PC-9 (cell line): ENCODE measurements at places on chromosomes 6 and 20. TPM values are rescaled to one million over a fixed set of nuclear protein-coding genes. Genes with fewer than 3 reads are reported as not detected.
A peak's percentile ranks its signal among the peaks of the same experiment; 100 is the strongest.

The F13A1 gene
- not detected in 2 replicates for total RNA-seq

- no peak overlapping the region for H3K27ac ChIP-seq
- no peak for DNase-seq
- no peaks in the 10 kb centered on the region for H3K27me3 ChIP-seq
- no peaks in the 10 kb centered on the region for H3K36me3 ChIP-seq
- no peak overlapping the region for H3K4me3 ChIP-seq
These were observed 22.0 kb downstream of the ZNF341 start for GRCh38 chr20:33753763-33754162.

- no peaks in the 10 kb centered on the region for H3K27me3 ChIP-seq
- no peak overlapping the region for H3K27ac ChIP-seq
- no peak overlapping the region for H3K4me3 ChIP-seq
These were observed 87.3 kb upstream of the NHSL1 start for GRCh38 chr6:138586638-138587037.

GRCh38 chr6:113383701-113384100, 473.4 kb upstream of the MARCKS start:
- no peaks in the 10 kb centered on the region for H3K4me1 ChIP-seq
- no peak overlapping the region for H3K27ac ChIP-seq
- H3K36me3 ChIP-seq: no peaks in the 10 kb centered on the region
- no peak for DNase-seq

The RWDD2A gene
- total RNA-seq: 1.8 and 2.1 TPM in 2 replicates

The MEI4 gene
- total RNA-seq: not detected in 2 replicates

The SMLR1 gene
- not detected in 2 replicates for total RNA-seq

DNA sequence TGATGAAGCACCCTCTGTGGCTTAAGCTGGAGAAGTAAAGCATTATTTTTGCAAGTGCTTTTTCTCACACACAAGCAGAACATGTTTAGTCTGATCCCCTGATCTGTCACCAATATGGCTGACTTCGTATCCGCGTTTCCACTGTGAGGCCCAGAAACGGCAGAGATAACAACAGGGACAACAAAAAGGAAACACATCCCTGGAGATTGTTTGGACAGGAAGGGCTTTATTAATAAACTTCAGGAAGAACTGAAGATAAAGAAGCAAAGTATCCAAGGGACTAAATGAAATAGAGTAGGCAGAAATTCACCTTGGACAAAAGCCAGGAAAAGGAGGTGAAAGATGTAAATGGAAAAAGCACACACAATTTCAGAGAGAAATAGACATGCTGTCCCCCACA, 49.2 kb downstream of the RARS2 start:
- no peak overlapping the region for H3K4me3 ChIP-seq
- no peak overlapping the region for H3K27ac ChIP-seq
- no peak for DNase-seq
- H3K27me3 ChIP-seq: no peaks in the 10 kb centered on the region
- H3K4me1 ChIP-seq: no peaks in the 10 kb centered on the region

GRCh38 chr6:28710466-28711191, 184.9 kb downstream of the GPX5 start:
- H3K27me3 ChIP-seq: no peaks in the 10 kb centered on the region
- H3K36me3 ChIP-seq: no peaks in the 10 kb centered on the region
- H3K27ac ChIP-seq: no peak overlapping the region
- H3K4me3 ChIP-seq: peak overlapping the region; percentile 69
- peak; percentile 52 for DNase-seq

DNA sequence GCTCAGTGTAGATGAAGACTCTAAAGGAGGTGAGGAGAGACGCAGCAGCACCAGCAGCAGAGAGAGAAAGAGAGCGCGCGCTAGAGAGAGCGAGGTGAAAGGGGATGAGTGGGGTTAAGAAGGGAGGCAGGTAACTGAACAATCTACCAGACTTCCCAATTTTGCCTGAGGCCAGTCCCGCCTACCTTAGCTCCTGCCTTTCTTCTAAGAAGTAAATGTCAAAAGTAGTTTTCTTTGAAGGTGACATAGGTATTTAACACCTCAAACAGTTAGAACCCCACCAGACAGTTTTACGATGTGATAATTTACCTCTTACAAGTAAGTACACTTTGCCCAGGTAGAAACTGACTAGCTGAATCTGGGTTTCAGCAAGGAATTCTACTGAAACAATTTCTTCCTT, 132.0 kb upstream of the EEF1E1 start:
- H3K4me3 ChIP-seq: no peak overlapping the region
- H3K27me3 ChIP-seq: no peaks in the 10 kb centered on the region
- no peak for DNase-seq
- H3K36me3 ChIP-seq: no peaks in the 10 kb centered on the region
- no peaks in the 10 kb centered on the region for H3K4me1 ChIP-seq

- peak; percentile 8 for DNase-seq
- no peak overlapping the region for H3K27ac ChIP-seq
- H3K4me1 ChIP-seq: no peaks in the 10 kb centered on the region
- H3K27me3 ChIP-seq: no peaks in the 10 kb centered on the region
- no peak overlapping the region for H3K4me3 ChIP-seq
These were observed 55.1 kb downstream of the STAU1 start for GRCh38 chr20:49132995-49133478.

The CDK19 gene
- total RNA-seq: 34.0 and 36.8 TPM in 2 replicates

DNA sequence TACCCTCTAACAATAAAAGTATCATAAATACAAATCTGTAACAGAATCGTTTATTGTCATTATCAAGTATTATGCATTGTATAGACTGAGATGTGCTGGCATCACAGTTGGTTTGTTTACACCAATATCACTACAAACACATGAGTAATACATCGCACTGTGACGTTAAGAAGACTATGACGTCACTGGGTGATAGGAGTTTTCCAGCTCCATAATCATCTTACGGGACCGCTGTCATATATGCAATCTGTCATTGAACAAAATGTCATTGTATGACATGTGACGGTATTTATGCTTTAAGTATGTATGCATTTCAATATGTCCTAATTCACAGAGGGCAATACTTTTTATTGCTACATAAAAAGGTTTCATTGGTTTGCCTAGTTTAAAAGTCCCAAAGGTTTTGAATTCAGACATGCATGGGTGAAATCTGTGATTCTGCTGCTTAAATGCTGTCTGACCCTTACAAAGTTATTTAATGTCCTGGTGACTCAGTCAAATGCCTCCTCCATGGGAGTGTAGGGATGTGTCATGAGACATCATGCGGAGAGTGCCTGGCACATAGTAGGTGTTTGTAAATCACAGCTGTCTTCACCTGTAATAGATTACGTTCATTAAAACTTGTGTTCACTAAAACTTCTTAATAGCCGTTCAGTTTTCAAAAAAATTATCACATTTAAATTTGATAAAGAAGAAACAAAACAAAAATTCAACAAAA, 160.7 kb upstream of the PDE10A start:
- DNase-seq: no peak
- H3K4me3 ChIP-seq: no peak overlapping the region
- H3K36me3 ChIP-seq: no peaks in the 10 kb centered on the region
- no peaks in the 10 kb centered on the region for H3K4me1 ChIP-seq
- H3K27me3 ChIP-seq: peaks cover 72% of the 10 kb centered on the region

The ZSCAN9 gene
- 19.2 and 20.4 TPM in 2 replicates for total RNA-seq

DNA sequence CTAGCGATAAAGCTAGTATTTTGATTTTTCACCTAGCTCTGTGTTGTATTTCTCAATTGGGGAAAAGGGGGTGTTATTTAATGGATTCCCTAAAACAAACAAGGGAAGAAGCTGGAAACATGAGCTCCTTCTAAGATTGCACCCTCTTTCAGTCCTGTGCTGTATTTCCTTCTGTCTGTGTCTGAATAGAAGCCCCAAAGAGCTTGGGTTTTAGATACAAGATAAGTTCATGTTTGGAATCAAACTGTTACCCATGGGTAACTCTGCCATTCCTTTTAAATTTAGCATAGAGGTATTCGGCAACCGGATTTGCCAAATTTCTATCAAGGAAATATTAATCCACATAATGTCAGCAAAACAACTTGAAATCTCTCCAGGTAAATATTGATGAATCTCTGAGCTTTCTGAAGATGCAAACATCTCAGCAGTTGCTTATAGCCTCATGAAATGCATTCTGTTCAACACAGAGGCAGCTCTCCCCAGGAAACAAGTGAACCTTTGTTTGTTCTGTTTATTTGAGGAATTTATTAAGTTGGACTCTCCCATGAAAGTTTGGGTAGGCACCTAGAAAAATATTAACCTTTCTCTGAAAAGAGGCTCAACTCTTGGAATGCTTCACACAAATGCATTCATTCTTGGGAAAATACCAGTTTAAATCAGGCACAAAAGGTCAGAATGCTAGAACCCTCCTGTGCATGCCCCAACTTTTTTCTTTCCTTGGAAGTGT, 9.9 kb upstream of the SCGN start:
- no peak for DNase-seq
- no peak overlapping the region for H3K27ac ChIP-seq
- H3K36me3 ChIP-seq: no peaks in the 10 kb centered on the region
- no peaks in the 10 kb centered on the region for H3K27me3 ChIP-seq
- no peaks in the 10 kb centered on the region for H3K4me1 ChIP-seq

DNA sequence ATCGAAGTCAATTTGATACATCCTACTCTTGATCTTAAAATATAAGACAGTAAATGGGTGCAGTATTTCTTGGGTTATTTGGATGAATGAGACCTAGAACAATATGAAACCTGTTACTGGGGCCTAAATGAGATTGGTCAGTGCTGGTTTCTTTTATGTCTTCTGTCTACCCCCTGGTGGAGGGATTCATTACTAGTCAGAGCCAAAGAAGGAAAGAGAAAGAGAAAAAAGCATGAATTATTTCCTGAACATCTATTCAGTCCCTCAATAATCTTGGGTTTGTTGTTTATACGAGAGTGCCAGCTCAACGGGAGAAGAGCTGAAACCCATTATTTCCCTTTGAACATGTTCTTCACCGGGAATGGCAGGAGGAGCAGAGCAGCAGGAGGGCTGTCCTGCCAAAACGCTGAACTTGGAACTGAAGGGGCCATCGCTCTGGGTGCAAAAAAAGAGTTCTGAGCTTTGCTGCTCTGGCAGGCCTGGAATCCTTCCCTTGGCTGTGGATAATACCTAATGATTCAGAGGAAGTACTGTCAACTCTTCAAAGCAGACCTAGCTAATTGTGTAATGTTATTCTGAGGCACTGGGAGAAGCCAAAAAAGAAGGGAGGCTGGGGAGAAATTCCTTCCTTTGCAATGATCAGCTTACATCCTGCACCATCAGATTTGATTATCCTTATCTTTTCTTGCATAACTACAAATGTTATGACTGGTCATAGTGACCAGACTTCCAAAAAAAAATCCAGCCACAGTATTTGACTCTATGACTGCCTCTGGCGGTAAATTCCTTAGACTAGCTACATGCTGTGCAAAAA, 72.0 kb downstream of the BLOC1S5 start:
- H3K27me3 ChIP-seq: no peaks in the 10 kb centered on the region
- H3K27ac ChIP-seq: no peak overlapping the region
- no peaks in the 10 kb centered on the region for H3K36me3 ChIP-seq
- no peak overlapping the region for H3K4me3 ChIP-seq
- no peaks in the 10 kb centered on the region for H3K4me1 ChIP-seq

The ANKRD6 gene
- 1.8 and 2.7 TPM in 2 replicates for total RNA-seq

The MYT1 gene
- total RNA-seq: 0.18 TPM in 1 of 2 replicates, not detected in the other

DNA sequence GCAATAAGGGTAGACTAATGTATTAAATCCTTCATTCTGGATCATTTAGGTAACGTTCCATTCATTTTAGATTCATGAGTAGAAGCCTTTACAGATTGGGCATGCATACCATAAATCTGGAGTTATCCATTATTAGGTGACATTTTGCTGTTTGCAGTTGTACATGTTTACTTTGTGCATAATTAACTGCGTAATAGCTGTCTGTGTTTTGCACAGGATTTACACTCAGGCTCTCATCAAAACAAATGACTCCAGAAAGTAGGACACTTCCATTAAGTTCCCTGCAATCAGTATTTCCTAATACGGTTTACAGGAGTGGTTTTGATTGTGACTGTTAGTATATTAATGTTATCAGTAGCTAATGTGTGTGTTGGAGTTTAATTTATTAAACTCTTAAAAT, 997.4 kb downstream of the HACE1 start:
- H3K36me3 ChIP-seq: no peaks in the 10 kb centered on the region
- H3K4me1 ChIP-seq: no peaks in the 10 kb centered on the region
- no peaks in the 10 kb centered on the region for H3K27me3 ChIP-seq
- DNase-seq: no peak

GRCh38 chr6:92023410-92023966, 1395.9 kb downstream of the EPHA7 start:
- DNase-seq: no peak
- no peaks in the 10 kb centered on the region for H3K4me1 ChIP-seq
- H3K36me3 ChIP-seq: no peaks in the 10 kb centered on the region
- H3K27ac ChIP-seq: no peak overlapping the region

GRCh38 chr6:90454836-90455427, 131.9 kb downstream of the MAP3K7 start:
- no peak overlapping the region for H3K4me3 ChIP-seq
- no peak for DNase-seq
- no peaks in the 10 kb centered on the region for H3K36me3 ChIP-seq
- H3K4me1 ChIP-seq: peaks cover 8% of the 10 kb centered on the region

- H3K4me1 ChIP-seq: peaks cover 27% of the 10 kb centered on the region
- DNase-seq: no peak
- no peaks in the 10 kb centered on the region for H3K36me3 ChIP-seq
These were observed 151.3 kb downstream of the SLC16A10 start for GRCh38 chr6:111238464-111239119.

DNA sequence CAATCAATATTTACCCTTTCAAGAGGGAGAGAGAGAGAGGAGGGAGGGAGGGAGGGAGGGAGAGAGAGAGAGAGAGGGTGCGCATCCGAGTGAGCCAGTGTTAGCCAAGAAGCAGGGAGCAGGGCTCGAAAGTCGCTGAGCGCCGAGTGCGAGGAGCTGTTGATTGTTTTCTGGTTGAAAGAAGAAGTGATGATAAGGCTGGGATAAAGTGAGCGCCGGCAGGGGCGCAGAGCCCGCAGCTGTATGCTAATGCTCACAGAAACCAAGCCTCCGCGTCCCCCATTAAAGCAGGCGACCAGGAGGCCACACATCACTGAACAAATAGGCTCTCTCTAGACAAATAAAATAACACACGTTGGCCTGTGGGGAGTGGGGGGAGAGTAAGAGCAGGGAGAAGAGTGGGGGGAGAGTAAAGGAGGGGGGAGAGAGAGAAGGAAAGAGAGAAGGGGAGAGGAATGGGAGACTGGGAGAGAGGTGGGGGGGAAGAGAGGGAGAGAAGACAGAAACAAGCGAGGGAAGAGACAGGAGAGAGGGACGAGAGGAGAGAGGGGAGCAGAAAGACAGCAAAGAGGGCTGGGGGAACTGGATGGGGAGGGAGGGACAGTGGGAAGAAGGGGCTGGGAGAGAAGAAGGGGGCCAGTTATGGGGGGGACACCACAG, 5.0 kb upstream of the INSM1 start:
- no peak overlapping the region for H3K27ac ChIP-seq
- peaks cover 12% of the 10 kb centered on the region for H3K27me3 ChIP-seq
- no peak overlapping the region for H3K4me3 ChIP-seq
- no peak for DNase-seq
- no peaks in the 10 kb centered on the region for H3K36me3 ChIP-seq
- no peaks in the 10 kb centered on the region for H3K4me1 ChIP-seq

DNA sequence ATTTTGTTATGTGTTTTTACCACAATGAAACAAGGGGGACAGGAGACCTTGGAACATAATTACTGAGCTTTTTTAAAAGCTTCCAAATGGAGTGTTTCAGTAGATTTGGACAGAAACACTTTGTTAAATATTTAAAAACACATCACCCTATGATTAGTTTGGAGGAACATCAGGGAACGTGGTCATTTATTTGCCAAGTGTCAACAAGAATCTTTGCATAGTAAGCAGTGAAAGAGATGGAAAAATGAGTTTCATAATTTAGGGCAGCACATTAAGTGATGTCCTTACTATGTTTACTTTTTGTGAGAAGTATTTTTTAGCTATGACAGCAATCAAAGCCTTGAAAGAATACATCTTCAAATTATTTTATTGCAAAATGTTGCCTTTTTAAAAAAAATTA, 82.6 kb downstream of the PROKR2 start:
- no peaks in the 10 kb centered on the region for H3K36me3 ChIP-seq
- peaks cover 65% of the 10 kb centered on the region for H3K27me3 ChIP-seq
- H3K4me1 ChIP-seq: no peaks in the 10 kb centered on the region
- no peak overlapping the region for H3K27ac ChIP-seq
- H3K4me3 ChIP-seq: no peak overlapping the region
- DNase-seq: no peak
